ENCODE measurements at places on chromosomes 11 and 22.

DNA sequence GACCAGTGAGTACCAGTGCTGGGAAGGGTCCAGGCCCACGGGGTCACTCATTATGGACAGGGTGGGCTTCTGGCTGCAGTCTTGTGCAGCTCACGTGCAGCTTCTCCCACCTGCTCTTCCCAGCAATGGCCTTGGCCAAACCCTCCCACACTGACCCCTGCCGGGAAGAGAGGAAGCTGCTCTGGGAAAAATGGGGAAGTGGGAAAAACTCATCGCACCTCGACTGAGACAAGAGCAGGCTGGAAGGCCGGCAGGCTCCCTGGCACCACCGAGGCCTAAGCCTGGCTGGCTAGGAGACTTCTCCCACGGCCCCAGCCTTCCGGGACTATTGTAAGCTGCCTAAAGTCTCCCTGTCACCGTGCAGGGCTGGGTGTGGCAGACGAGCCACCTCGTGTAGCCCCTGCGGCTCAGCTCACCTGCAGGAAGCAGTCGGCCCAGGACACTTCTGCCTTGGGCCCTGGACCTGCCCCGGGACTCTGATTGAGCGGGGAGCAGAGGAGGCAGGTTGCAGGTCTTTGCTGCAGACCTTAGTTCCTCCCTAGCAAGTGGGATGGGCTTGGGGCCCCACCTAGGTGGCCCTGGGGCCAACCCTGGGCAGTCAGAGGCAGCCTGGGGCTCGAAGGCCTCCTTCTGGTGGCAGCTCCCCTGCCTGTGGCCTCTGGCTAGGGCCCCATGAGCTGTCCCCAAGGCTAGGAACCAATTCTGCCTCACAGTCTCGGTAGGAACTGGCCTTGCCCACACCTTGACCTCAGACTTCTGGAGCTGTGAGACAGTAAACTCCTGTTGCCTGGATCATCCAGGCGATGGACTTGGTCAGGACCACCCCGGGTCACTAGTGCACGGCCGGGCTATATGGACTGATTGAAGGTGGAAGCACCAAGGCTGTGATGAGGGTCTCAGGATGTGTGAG lies 23.1 kb downstream of the MRGPRG start:
- no peak for DNase-seq

- DNase-seq: no peak
Observed at GRCh38 chr11:68780829-68781228, 29.5 kb upstream of the TESMIN start.

- DNase-seq: no peak
Observed at GRCh38 chr11:103649401-103649895, 387.0 kb upstream of the DDI1 start.

GRCh38 chr11:125649465-125650166 lies 24.7 kb downstream of the CHEK1 start:
- DNase-seq: no peak

GRCh38 chr11:95708681-95709080 lies 80.9 kb downstream of the FAM76B start:
- DNase-seq: no peak

DNA sequence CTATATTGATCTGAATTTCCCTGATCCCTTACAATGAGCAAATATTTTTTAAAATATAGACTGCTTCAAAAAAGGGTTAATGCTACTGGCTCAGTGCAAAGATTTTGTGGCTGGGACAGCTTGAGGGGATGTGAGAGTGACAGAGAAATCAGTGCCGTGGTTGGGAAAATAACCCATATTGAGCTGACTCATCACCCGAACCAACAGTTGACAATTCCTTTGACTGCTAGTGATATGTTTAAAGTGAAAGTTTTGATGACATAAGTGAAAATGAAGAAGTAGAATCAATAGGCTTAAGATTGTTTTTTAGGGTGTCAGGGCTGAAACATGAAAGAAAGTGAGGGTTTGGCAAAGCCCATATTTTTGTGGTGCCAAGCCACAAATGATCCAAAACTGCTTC lies 257.1 kb upstream of the TENM4 start:
- no peak for DNase-seq

GRCh38 chr11:74749965-74750296 lies 1.3 kb downstream of the RNF169 start:
- DNase-seq: no peak

GRCh38 chr11:77152846-77153245 lies 24.8 kb downstream of the MYO7A start:
- no peak for DNase-seq

DNA sequence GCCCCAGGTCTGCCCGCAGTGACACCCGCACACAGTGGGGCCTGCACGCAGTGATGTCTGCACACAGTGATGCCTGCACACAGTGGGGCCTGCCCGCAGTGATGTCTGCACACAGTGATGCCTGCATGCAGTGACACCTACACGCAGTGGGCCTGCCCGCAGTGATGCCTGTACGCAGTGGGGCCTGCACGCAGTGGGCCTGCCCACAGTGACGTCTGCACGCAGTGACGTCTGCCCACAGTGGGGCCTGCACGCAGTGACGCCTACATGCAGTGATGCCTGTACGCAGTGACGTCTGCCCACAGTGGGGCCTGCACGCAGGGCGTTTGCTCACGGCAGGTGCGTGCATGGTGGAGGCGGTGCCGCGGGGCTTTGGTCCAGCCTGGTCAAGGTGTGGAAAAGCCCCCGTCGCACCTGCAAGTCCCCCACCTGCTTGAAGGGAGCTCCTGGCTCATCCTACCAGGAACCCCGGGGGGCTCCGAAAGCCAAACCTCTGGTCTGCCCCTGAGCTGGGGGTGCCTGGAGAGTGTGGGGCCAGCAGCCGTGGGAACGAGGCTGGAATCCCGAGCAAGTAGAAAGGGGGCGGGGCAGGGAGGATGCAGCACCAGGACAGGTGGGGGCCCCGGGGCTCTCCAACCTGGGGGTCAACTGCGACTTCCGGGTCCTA lies 8.9 kb upstream of the SYT8 start:
- DNase-seq: no peak

DNA sequence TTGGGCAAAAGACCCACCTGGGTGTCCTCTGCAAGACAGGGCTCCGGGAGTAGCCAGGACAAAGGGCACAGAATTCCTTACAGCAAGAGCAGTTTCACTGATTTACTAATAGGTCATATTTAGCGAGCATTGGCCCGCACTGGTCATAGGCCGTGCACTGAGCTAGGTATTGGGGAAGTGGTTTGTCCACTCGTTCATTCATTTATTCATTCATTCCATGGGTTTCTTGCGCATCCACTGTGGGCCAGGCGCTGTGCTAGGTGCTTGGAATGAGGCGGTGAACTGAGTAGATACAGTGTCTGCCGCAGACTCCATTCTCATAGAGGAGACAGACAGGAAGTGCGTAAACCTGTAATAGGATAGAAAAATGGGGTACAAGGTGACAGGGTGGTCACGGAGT lies 13.2 kb upstream of the LINC01488 start:
- no peak for DNase-seq

DNA sequence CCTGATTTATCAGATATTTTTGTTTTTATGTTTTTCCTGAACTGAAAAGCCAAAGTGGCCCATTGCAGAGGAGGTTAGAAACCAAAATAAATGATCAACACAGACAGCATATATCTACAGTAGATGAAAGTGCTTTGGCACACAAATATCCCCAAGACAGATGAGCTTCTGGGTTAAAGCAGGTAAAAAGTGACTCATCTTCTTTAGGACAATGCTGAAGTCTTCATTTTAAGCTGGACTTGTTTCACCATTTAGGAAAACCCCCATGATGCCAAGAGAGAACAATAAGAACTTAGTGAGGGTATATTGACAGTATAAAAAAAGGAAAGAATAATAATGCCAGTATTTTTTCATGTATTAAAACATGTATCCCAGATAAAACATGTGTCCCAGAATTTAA lies 100.8 kb upstream of the OR9G4 start:
- DNase-seq: no peak

- DNase-seq: no peak
Observed at GRCh38 chr22:35526333-35526979, 14.2 kb upstream of the RASD2 start.

DNA sequence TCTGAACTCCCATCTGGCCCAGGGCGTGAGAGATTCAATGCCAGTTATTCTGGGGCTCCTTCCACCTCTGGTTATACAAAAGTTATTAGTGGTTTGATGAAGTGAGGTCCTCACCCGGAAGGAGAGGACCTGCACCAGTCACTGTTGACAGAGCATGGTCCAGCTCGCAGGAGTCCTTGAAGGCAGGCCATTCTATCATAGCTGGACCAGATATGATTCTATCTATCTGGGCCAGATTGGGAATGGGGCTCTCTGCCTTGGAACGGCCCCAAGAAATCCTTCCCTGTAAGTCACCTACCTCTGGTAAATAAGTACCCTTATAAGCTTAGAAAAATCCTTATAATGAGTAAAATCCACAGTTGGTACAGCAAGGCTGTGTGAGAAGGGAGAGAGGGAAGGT lies 50.7 kb downstream of the C11orf91 start:
- DNase-seq: no peak

DNA sequence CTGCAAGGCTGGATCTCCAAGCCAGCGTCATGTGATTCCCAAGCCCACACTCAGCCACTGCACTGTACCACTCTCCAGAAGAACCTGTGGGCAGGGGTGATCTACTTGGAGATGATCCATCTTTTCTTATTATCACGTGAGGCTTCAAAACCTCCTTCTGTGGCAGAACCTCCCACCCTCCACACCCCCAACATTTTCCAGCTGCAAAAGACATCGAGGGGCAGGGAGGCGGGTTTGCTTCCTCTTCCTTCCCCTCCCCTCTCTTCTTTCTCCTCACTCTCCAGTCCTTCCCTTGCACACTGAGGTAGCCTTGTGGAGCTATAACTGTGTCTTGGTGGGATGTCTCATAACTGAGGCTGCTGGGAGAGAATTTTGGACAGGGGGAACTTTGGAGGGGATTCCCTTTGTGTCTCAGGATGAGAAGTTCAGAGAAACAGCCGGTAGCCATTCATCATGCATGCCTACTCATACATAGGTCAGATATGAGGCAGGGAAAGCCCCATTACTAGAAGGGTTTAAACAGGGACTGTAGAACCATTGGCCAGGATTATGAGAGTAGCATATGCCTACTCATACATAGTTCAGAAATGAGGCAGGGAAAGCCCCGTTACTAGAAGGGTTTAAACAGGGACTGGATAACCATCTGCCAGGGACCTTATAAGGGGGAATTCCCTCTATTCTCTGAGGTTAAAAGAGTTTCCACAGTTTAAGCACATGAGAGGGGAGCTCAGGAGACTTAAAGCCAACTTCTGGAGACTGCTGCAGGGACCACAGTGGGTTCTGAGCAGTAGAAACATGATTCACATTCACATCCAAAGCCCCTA lies 420.7 kb upstream of the CADM1 start:
- no peak for DNase-seq

GRCh38 chr11:95650276-95650675 lies 139.3 kb downstream of the FAM76B start:
- no peak for DNase-seq

DNA sequence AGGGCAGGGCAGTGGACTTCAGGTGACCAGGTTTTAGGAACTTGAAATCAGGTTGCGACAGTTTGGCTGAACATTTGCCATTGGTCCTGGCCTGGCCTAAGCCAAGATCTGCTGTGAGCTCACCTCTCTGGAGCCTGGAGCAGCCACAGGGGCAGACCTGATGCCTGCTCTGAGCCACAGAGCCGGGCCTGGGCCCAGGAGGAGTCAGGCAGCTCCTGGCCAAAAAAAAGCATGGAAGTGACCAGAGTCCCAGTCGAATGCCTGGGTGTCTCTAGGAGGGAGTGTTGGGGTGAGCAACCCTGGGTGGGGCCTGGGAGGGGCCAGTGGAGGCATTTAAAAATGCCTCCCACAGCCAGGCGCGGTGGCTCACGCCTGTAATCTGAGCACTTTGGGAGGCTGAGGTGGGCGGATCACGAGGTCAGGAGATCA lies 6.0 kb upstream of the OMP start:
- no peak for DNase-seq

GRCh38 chr11:22347857-22348487 lies 9.8 kb downstream of the SLC17A6 start:
- DNase-seq: no peak

- no peak for DNase-seq
Observed at GRCh38 chr11:129702410-129703398, 112.9 kb upstream of the TMEM45B start.

DNA sequence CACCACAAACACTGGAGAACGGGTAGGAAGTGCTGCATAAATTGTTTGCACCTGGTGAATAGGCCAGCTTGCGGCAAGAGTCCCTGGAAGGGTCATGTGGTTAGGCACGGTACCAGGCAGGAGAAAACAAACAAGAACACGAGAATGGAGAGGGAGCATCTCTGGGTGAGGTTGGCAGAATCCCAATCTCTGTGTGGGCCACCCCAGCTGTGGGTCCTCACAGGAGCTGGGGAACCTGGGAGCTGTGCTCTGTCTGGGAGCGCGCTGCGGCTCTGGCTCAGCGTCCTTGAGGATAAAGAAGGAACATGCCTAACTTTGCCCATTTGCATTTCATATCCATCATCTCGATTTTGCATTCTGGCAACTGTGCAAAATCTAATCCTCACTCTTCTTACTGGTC lies 46.1 kb upstream of the JAM3 start:
- no peak for DNase-seq

DNA sequence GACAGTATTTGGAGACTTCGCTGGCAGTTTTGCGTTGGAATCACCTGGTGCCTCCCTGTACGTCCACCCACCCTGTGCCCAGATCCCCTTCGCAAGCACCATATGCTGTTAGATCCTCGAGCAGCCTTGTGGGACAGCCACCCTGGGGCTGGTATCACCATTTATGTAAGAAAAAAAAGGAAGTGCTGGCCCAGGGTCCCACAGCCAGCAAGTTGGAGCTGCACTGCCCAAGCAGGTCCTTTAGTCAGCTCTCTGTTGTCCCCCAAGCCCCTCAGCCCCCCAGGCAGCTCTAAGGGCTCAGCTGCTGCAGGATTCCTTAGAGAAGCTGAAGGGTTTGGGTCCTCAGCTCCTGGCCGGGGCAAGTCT lies 80.3 kb downstream of the FBLN1 start:
- no peak for DNase-seq

- DNase-seq: no peak
Observed at GRCh38 chr11:31237819-31238760, 131.4 kb downstream of the DCDC1 start.

- DNase-seq: no peak
Observed at GRCh38 chr11:26994631-26995095, 751 bp downstream of the FIBIN start.

DNA sequence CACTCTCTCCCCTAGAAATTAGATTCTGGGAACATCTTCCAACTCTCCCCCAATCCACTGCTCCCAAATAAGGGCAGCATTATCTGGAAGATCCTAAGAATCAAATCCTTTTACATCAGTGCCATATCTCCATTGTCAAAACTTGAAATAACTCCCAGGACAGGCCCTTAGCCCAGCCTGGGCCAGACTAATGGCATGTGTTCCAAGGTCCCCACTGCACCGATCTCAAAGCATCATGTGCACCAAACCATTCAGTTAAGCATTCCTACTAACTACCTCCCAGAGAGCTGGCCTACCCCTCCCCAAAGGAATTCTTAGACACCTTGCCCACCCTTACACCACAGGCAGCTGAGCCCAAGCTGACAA lies 44.2 kb upstream of the POU2AF1 start:
- no peak for DNase-seq

DNA sequence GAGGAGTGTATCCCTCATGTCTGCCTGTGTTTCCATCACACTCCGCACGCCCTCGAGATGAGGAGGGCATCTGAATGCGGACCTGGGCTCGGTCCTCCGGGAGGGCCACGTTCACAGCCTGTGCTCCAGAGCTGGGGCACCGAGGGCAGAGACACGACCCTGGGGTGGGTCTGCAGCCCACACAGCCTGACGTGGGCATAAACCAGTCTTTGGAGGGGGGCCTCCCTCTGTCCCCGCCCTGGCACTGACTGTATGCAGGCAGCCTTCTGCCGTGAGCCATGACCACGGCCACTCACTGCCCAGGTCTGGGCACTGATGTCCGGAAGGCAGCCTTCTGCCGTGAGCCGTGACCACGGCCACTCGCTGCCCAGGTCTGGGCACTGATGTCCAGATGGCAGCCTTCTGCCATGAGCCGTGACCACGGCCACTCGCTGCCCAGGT lies 1425.1 kb downstream of the BRD1 start:
- no peak for DNase-seq
